ENCODE measurements at places on chromosomes 12 and 14.

- DNase-seq = peak; percentile 37
These were observed 29.1 kb upstream of the LRTM2 start for GRCh38 chr12:1791104-1791841.

DNA sequence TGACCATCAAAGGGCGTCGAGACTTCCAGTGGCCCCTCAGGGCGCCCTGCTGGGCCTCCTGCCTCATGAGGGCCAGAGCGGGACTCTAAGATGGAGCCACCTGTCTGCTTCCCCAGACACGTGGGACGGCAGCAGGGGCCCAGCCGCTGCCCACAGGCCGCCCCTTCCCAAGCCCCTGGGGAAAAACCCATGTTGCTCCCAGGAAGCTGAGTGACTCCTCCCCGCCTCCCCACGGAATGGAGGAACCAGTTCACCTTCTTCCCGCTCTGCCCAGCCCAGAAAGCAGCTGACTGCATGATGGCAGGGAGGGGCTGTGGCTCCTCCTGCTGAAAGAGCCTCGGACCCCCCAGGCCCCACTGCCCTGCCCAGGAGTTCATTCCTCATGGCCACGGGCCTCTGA, 14.9 kb downstream of the RAB35 start:
- DNase-seq = no peak

GRCh38 chr14:69948351-69948750, 69.1 kb downstream of the SMOC1 start:
- DNase-seq = no peak

- no peak for DNase-seq
These were observed 19.4 kb downstream of the A2ML1 start for GRCh38 chr12:8841778-8842177.

DNA sequence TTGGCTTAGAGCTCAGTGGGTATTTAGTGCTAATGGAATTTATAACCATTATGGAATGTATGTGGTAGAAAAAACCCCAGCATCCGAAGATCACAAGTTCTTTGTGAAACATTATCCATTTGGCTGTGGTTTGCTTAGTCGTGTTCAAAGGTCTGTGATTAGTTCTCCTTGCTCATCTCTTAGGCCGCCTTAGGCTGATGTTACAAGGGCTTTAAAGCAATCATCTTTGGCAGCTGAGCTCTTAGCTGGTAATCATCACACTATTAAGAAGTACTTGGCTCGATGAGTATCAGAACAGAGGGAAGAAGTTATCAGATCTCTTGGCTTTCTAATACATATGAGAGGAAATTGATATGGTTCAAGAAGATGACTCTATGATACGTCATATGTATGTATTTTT, 124.1 kb upstream of the E2F7 start:
- no peak for DNase-seq

DNA sequence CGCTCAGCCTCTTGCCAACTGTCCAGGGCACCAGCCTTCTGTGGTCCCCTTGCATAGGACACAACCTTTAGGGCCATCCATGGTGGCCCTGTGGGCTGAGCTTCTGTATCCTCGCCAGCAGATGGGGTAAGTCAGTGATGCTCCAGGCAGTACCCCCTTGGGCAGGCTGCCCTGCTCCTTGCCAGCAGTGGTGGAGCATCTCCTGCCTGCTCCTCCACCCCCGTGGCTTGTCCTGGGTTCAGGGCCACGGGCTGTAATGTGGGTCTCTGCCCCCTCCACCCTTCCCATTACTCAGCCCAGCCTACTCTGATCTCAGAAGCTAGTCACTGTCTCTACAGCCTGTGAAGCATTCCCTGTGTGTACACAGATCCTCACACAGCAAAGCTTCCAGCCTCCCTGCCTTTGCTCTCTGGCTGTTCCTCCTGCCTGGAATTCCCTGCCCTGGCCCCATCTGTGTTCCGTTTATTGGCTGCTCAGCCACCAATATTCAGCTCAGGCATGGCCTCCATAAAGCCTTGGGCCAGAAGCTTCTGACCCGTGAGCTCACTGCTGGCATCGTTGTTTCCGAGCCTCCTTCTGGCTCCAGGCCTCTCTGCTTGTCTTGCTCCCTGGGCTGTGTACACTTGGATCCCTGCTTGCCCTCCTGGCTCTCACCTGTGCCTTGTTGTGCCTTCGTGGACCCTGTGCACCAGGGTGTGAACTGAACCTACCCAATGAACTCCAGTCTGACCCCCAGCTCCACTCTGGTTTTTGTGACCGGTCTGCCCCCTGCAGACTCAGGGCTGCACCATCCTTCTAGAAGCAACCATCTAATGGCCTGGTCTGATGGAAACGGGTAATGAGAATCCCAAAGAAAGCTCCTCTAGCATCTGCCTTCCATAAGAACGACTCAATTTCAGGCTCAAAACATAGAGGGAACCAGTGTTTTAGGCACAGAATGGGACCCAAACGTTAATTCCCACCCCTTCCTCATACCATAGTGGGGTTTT, 177.0 kb upstream of the PRMT8 start:
- DNase-seq = no peak

DNA sequence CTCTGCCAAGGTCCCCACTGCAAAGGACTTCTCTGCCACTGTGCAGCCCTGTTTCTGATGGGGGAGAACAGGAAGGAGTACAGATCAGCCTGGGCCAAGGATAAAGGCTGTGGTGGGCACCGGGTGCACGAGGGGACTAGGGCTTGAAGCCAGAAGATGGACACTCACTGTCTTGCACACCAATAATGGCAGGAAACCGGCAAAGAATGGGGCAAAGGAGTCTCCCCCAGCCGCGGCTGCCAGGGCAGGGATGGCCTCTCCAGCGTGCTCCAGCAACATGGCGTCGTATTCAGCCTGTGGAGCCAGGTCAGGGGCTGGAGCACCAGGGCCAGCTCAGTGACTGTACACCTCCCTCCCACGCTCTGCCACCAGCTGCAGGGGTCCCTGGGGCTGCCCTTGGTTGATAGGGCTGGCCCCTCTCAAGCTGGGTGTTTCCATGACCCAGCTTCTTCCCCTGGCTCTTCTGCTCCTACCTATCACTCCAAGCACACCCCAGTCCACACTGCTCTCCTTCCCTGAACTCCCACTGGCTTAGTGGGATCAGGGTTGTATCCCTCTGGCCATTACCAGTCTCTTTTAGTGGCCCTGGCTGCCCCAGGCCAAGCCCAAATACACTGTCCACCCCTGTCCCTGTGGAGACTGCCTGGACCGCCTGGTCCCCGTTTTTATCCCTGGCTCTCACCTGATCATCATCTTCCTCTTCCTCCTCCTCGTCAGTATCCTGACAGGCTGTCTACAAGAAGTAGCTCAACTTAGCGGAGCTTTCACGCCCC, 6.3 kb downstream of the IPO4 start:
- no peak for DNase-seq

- DNase-seq = no peak
These were observed 104.8 kb upstream of the DIO3 start for GRCh38 chr14:101456246-101457175.

GRCh38 chr14:20118795-20119194, 8.3 kb downstream of the OR4K17 start:
- DNase-seq = no peak

DNA sequence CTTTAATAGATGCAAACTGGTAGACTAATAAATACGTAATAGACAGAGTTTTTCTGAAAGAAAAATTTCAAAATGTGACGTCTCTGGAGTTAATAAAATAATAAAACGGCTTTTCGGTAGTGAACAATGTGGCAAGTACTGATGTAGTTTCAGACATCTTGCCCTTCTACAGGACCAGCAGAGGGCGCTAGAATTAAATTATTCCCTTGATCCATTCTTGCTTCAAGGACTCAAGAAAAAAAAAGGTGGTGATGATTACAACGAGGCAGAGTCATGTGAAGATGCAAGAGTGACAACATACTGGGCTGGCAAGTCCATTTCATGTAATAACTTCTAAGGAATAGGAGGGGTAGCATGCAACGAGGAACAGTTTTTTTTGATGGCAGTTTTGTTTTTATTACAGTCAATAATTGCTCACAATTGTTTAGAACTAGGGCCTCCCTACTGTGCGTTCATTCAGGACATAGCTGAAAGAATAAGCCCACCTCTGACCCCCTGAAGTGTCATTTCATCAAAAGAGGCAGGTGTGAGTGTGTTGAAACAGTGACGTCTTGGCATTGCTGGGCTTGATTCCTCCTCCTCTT, 101.0 kb upstream of the GZMB start:
- no peak for DNase-seq

DNA sequence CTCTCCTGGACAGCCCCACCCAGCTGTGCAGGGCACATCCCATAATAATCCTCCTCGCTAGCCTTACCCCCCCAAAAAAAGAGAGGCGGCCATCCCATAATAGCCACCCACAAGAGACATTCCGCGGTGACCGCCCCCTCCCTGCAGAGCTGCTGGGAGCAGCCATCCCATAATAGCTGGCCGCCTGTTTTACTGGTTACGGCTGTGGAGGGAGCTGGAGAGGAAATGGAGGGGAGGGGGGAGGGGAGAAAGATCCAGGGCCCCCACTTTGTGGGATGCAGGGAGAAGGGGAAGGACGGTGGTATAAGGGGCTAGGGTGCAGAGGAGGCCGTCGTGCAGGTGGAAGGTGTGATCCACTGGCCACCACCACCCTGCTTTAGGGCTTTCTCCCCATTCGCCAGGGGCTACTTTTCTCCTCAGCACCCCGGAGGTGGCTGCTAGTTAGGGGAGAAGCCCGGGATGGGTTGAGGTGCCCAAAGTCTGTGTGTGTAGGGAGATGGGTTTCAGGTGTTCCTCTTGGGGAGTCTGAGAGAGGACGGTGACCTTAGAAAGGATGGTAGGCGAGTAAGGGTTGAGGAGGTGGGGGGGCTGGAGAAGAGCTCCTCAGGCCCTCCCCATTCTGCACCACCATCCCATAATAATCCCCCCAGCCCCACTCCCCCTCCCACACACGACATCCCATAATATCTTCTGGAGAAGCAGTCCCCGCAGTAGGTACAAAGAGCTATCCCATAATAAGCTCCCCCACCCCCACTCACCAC, 6.0 kb upstream of the CHD4 start:
- no peak for DNase-seq

DNA sequence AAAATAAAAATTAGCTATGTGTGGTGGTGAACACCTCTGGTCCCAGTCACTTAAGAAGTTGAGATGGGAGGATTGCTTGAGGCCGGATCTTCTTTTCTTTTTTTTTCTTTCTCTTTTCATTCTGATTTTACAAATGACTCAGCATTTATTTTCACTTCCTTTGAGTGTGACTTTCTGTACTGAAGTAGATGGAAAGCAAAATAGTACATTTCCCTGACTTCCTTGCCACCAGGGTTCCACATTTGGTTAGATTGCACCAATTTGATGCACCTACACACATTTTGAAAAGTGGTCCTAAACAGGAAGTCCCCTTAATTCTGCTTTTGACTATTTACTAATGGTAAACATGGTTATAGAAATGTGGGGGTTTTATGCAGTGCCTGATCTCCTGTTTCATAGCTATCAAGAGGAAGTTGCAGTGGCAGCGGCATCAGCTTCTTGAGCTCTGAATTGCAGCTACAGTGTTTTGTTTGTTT, 13.0 kb upstream of the LEMD3 start:
- no peak for DNase-seq

DNA sequence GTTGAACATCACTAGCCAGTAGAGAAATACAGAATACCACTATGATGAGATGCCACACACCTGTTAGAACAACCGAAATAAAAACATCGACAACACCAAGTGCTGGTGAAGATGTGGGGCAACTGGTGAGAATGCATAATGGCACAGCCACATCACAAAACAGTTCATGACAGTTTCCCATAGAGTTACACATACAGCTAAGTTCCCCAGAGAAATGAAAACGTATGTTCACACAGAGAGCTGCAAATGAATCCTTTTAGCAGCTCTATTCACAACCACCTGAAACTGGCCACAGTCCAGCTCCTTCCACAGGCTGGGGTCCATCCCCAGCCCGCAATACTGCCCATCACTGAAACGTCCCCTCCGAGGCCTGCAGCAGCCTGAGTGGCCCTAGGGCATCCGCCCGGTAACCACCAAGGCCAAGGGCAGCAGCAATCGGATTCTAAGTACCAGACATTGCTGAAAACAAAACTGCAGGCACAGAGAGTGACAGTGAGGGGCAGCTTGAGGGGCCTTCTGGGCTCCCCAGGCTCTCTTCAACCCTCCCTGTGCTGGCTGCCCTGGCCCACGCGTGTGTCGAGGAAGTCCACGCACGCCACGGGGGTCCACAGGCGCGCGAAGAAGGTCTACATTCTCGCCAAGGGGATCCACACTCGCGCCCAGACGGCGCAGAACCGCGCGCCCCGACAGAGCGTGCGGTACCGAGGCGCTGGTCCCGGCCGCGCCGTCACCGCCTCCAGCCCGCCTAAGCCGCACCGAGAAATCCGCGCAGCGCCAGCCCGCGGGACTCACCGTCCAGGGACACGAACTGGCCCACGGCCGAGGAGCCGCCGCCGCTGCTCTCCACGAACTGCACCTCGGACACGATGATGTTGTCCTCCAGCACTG, 903 bp downstream of the BRF1 start:
- no peak for DNase-seq

DNA sequence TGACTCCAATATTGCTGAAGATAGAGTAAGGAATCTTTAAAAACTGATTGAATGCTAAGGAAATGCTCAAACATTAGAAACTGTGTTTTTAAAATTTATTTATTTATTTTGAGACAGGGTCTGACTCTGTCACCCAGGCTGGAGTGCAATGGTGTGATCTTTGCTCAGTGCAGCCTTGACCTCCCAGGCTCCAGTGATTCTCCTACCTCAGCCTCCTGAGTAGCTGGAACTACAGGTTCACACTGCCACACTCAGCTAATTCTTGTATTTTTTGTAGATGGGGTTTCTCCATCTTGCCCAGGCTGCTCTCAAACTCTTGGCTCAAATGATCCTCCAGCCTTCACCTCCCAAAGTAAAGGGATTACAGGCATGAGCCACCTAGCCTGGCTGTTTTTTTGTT, 3.3 kb upstream of the DCAF5 start:
- DNase-seq = no peak

DNA sequence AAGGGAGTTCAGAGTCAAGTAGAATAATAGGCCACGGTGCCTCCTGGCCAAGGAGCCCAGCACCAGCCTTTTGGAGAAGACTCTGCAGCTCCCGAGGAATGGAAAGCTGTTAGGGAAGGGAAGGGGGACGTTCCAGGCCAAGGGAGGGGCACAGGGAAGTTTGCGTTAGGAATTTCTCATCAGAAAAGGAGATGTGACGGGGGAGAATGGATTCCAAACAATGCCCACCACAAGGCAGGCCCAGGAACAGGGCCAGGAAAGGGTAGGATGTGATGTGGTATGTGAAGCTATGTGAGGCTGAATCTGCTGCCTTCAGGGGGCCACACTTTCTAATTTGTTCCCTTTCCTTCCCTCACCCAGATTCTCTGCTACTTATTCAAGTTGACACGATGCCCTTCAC, 46.0 kb downstream of the DGLUCY start:
- no peak for DNase-seq

DNA sequence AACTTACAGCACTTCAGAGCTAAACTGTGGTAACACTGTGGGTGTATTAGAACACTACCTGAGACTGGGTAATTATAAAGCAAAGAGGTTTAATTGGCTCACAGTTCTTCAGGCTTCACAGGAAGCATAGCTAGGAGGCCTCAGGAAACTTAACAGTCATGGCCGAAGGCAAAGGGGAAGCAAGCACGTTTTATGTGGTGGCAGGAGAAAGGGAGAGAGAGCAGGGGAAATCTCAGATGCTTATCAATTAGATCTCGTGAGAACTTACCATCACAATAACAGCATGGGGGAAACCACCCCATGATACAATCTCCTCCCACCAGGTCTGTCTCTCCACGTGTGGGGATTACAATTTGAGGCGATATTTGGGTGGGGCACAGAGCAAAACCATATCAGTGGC, 512.6 kb downstream of the RERGL start:
- DNase-seq = no peak

GRCh38 chr14:91315844-91316267, 71.4 kb upstream of the GPR68 start:
- peak; percentile 77 for DNase-seq

GRCh38 chr14:99534863-99535262, 53.7 kb downstream of the CCNK start:
- DNase-seq = no peak

Measured in activated T-helper 1 cell treated with Interleukin-2 at 50 U/mL for 16 hours (primary cell).